ENCODE measurements at places on chromosomes 12 and 14.

DNA sequence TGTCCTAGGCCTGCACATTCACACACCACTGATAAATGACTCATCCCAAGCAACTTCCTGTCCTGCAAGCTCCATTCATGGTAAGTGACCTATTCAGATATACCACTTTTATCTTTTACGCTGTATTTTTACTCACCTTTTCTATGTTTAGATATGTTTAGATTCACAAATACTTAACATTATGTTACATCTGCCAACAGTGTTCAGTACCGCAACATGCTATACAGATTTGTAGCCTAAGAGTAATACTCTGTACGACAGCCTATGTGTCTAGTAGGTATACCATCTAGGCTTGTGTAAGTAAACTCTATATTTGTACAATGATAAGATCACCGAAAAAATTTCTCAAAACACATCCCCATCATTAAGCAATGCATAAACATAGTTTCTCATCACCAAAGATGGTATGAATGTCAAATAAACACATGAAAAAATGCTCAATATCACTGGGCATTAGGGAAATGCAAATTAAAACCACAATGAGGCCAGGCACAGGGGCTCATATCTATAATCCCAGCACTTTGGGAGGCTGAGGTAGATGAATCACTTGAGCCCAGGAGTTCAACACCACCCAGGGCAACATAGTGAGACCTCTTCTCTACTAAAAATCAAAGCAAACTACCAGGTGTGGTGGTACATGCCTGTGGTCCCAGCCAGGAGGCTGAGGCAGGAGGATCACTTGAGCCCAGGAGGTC is 20.7 kb downstream of the ATXN2 start:
- DNase-seq, result no peak

DNA sequence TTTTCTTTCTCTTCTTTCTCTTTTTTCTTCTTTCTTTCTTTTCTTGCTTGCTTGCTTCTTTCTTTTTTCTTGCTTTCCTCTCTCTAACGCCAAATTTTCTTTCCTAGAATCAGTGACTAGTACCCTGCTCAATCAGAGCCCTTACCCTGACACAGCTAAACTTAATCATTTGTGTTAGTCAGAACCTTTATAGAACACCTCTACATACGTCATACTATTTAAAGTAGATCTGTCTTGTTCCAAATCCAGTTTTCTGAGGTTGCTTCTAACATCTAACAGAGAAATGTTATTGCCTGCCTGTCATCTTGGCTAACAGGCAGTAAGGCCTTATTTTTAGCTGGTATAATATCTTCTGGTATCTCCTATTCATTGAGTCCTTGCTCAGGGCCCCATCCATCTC is 65.5 kb upstream of the MYF6 start:
- no peak for DNase-seq

DNA sequence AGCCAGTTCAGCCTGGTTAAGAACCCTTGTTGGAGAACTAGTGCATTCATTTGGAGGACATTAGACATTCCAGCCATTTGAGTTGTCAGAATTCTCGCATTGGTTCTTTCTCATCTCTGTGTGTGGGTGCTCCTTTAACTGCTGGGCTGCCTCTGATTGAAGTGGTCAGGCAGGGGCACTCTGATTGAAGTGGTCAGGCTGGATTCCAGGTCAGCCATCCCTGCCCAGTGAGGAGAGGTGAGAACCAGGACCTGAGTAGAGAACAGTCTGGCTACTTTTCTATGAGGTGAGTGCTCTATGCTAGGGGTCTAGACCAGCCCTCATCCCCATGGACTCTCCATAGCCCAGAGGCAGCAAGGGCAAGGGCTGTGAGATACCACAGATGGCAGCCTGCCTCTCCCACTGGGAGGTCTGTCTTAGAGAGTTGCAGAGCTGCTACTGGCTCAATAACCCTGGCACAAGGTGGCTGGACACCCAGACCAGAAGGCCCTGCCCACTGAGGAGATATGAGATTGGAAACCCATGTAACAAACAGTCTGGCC is 691.6 kb downstream of the TMTC2 start:
- DNase-seq, result no peak

DNA sequence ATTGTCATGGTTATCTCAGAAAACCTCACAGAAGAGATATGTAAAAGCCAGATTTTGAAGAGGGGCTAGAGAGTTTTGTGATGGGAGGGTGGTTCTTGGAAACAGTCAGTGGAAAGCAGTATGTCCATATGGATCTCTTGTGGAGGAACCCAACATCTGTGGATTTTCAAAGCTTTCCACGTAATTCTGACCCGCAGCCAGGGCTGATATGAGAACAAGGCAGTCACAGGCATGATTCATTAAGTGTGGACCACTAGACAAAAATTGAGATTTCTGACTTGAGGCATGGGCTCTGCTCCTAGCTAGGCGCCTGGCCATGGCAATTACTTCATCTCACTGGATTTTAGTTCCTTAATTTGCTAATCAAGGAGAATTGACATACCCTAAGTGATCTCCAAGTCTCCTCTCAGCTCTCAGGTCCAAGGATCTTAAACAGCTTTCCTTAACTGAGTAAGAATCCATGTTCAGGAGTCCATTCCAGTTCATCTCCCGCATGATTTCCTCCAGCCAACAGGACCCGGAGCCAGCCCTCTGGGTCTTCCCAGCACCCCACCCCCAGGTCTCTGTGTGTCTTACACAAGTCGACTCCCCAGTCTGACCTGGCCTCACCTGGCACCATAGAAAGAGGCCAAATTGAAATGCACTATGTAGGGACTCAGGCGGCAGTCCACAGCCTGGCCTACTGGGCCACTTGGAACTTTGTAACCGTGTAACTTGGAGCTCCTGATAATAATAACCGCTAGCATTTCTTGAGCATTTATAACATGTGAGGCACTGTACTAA is 176.3 kb upstream of the PARP11 start:
- no peak for DNase-seq

- no peak for DNase-seq
These were observed 66.0 kb downstream of the ARL6IP4 start for GRCh38 chr12:123046431-123046830.
